ENCODE measurements at places on chromosomes 2 and 18. TPM values are rescaled to one million over a fixed set of nuclear protein-coding genes. Genes with fewer than 3 reads are reported as not detected.

ANTXR1 gene
- 36.1 TPM for total RNA-seq

ALKAL2 gene
- not detected for total RNA-seq

GREB1L gene
- 6.0 TPM for total RNA-seq

MFSD2B gene
- total RNA-seq: 1.1 TPM

PPP4R3B gene
- 73.4 TPM for total RNA-seq

SERPINB12 gene
- total RNA-seq: not detected

NOP58 gene
- 38.2 TPM for total RNA-seq

ASB18 gene
- total RNA-seq: not detected

APCDD1 gene
- not detected for total RNA-seq

SLC4A3 gene
- total RNA-seq: 7.3 TPM

PARD3B gene
- total RNA-seq: 7.6 TPM

CRYGC gene
- not detected for total RNA-seq

HAUS1 gene
- 25.3 TPM for total RNA-seq

PJVK gene
- total RNA-seq: 14.6 TPM

CFLAR gene
- total RNA-seq: 99.1 TPM

ADAM23 gene
- 8.9 TPM for total RNA-seq

NDUFB3 gene
- total RNA-seq: 93.1 TPM

CRYBA2 gene
- not detected for total RNA-seq

KIF3C gene
- 41.2 TPM for total RNA-seq

IL18RAP gene
- total RNA-seq: not detected

ONECUT2 gene
- total RNA-seq: 0.40 TPM

TBR1 gene
- not detected for total RNA-seq

RHBDD1 gene
- total RNA-seq: 22.3 TPM

All from PC-9 (cell line).